Stimulated activated CD4-positive, alpha-beta T cell treated with anti-CD3 and anti-CD28 coated beads, Interleukin-1b, Interleukin-23, amount 100 ng/mL, for 24 hours (primary cell): ENCODE measurements at places on chromosomes 12 and 14.

DNA sequence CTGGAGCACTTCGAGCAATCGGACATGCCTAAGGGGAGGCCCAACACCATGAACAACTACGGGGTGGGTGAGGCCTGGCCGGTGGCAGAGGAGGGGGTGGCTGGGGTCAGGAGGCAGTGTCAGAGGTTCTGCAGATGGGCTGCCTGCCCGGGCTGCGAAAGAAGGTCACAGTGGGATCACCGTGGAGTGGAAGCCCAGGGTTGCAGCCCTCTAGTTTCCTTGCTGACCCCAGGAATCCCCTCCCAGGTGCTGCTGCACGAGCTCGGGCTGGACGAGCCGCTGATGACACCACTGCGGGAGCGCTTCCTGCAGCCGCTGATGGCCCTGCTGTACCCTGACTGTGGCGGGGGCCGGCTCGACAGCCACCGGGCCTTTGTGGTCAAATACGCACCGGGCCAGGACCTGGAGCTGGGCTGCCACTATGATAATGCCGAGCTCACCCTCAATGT lies 1.9 kb upstream of the ARL6IP4 start:
- no peak for DNase-seq

GRCh38 chr12:104105461-104105860 lies 32.5 kb downstream of the NFYB start:
- no peak for DNase-seq

- DNase-seq = peak; percentile 91
These were observed 24.8 kb upstream of the YY1 start for GRCh38 chr14:100213956-100214769.

GRCh38 chr12:60760965-60761364 lies 1165.1 kb downstream of the SLC16A7 start:
- DNase-seq = no peak

DNA sequence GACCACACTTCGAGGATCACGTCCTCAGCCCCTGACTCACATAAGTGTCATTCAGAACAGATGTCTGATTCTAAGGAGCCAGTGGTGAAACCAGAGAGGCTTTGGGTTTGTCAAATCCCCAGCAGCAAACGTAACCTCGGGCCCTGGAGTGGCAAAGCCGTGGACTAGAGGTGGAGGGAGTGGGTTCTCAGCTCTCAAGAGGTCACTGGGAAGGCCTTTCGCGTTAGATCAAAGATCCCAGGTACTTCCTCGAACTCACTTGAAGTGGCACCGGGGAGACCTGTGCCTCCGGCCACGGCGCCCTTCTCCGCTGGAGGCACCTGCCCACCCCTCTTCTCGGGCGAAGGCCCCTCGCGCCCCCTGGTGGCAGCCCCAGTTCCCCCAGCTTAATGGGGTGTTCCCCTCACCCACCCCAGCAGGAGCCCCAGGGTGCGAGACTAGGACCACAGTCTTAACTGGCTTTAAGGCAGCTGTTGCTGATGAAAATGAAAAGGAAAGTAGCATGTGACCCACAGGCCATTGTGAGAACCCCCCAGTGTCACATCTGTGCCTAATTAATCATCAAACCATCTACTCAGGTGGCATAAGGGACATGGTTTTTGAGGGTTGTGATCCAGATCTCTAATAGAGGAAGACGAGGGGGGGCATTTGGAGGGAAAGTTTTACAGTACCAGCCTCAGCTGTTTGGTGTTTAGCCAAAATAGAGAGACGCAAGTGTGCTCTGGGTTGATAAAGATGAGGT lies 672 bp upstream of the ESR2 start:
- DNase-seq = peak; percentile 76

DNA sequence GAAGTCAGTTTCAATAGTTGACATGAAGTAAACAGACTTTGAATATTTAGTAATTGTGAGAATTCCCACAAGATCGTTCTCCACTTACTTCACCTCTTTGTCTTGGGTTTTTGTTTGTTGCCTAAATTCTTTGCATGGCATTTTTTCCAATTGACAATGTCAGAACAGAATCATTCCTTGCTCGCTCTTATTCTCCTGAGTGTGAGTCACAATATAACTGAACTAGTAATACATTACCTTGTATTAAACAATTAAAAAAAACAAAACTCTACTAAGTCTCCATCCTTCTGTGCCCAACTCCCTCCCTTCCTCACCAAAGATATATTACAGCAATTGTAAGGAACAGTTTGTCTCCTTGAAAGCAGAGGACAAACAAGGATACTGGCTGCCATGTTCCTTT lies 638.8 kb upstream of the NOVA1 start:
- no peak for DNase-seq

DNA sequence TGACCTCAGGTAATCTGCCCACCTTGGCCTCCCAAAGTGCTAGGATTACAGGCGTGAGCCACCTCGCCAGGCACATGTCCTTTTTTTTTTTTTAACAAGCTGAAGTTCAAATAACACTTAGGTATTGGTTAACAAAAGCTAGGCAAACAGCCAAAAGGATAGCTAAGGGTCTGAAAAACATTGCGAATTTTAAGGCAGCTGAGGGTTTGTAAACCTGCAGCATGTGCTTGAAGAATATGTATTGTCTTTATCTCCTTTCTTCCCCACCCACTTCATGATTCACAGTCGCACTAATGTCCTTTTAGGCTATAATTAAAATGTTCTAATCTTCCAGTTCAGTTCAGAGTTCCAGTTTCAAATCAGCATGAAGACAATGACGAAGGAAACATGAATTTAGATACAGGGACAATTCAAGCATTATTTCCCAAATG lies 30.1 kb upstream of the CERS5 start:
- no peak for DNase-seq

GRCh38 chr12:46534327-46534840 lies 161.8 kb upstream of the SLC38A2 start:
- no peak for DNase-seq

DNA sequence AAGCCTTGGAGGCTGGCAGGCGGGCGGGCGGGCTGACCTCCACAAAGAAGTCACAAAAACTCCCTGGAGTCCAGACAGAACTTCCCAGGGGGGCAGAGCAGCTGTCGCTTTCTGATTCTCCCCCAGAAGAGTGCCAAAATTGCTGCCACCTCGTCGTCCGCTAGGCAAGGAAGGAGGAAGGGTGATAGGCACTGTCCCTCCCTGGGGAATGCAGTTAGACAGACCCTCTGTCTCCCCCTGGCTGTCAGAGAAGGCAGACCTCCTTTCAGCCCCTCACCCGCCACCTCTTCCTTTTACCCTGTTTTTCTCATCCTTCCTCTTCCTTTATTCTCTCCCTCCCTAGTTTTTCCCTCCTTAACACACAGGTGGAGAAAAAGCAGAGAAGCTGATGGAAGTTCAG lies 18.7 kb downstream of the GRIN2B start:
- no peak for DNase-seq

GRCh38 chr12:27922531-27923139 lies 49.9 kb downstream of the PTHLH start:
- no peak for DNase-seq

DNA sequence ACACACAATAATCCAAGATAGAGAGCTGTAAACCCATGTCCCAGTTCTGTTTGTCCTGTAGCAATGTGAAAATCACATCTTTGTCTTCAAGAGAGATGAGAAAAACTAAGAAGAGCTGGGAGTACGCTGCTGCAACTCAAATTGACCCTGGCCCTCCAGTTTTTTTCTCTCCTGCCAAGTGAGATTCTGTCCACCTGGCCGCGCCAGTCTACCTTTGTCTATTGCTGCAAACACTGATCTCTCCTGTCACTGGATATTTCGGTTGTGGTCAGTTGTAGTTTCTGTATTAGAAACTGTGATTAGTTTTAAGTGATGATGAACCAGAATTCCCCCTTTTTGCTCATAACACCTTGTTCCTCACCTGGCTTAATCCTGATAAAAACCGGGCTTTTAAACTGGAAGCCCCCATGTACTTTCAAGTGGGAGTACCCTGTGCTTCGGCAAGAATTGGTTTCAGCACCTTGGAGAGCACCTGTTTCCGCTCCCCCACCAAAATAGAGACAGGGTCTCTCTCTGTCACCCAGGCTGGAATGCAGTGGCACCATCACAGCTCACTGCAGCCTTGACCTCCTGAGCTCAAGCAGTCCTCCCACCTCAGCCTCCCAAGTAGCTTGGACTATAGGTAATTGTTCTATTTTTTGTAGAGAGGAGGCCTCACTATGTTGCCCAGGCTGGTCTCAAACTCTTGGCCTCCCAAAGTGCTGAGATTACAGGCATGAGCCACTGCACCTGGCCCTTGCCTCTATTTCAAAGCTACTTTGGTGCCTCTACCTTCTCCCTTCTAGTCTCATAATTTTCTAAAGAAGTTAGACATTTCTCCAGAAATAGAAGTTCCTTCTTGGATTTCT lies 156.8 kb downstream of the PHETA1 start:
- no peak for DNase-seq

GRCh38 chr12:132178801-132179401 lies 34.6 kb downstream of the NOC4L start:
- DNase-seq = no peak

DNA sequence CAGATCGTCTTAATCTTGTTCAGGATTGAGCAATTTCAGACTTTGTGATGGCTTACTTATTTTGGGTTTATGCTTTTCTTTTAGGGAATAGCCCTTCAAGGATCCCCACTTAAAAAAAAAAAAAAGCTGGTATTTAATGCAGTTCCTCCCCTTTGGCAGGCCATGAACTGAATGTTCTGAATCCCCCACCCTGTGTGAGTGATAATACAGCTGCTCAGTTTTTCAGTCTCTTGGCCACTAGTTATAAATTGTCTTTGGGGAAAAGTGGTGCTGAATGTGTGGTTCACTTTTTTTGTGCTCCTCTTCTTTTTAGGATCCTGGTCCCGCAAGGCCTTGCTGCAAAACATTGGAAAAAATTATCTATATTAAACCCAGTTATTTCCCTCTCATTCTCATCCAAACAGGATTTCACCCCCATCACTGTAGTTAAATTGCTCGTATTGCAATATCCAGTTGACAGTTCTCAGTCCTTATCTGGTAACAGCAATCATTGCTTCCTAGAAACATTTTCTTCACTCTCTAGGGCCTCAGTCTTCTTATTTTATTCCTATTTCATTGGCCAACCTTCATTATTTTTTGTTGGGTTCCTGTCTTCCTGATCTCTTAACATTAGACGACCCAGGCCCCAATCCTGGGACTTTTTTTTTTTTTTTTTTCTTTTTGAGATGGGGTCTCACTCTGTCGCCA lies 73.1 kb upstream of the PAWR start:
- DNase-seq = no peak

DNA sequence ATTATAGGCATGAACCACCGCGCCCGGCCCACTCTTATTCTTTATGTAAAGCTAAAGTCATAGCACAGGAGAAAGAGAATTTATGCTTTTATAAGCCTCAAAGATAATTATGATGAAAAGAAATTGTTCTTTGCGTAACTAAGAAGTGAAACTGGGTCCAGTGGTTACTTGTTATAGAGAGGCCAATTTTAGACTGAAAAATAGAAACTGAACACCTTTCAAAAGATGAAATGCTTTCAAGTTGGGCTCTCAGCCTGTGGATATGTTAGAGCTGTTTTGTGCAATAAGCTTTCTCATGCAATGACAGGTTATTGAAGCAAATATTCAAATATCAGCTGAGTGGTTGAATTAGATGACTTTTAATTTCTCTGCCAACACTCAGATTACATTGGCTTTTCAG lies 7.9 kb downstream of the TMEM253 start:
- no peak for DNase-seq

DNA sequence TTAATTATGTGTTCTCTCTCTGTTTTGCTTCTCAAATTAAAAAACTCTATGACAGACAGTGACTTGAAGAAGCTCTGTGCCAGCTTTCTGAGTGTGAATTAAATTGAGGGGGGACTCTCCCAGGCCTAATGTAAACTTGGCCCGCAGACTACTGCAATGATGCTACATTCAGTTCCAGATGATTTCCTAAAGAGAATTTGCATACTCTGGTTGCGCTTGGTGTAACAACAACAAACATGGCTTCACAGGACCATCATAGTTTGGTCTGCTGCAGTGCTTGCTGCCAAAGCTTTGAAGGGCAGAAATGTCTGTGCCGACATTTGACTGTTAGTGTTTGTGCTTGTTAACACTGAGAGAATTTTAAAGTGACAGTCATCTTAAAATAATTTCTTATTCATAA lies 25.0 kb downstream of the CFAP54 start:
- DNase-seq = no peak

DNA sequence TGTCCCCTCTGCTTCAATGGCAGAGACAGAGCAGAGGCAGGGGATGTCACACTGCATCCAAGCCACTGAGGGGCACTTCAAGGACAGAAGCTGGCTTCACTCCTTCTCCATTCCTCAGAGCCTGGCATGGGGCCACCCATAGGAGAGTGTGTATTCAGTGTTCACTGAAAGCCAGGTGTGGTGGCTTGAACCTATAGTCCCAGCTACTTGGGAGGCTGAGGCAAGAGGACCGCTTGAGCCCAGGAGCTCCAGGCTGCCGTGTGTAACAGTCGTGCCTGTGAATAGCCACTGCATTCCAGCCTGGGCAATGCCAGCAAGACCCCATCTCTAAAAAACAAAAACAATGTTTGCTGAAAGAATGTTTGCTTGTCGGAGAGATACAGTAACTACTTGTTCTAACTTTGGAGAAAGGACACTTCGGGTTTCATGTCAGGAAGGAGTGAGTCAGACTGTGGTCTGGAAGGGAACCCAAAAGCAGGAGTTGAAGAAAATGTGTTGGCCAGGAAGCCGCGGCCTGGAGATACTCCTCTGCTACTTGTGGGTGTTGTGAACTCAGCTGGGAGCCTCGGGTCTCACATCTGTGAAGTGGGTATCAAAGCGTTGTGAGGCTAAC lies 43.4 kb downstream of the ELK3 start:
- no peak for DNase-seq

GRCh38 chr12:75389061-75389460 lies 1.8 kb upstream of the GLIPR1L2 start:
- DNase-seq = no peak

DNA sequence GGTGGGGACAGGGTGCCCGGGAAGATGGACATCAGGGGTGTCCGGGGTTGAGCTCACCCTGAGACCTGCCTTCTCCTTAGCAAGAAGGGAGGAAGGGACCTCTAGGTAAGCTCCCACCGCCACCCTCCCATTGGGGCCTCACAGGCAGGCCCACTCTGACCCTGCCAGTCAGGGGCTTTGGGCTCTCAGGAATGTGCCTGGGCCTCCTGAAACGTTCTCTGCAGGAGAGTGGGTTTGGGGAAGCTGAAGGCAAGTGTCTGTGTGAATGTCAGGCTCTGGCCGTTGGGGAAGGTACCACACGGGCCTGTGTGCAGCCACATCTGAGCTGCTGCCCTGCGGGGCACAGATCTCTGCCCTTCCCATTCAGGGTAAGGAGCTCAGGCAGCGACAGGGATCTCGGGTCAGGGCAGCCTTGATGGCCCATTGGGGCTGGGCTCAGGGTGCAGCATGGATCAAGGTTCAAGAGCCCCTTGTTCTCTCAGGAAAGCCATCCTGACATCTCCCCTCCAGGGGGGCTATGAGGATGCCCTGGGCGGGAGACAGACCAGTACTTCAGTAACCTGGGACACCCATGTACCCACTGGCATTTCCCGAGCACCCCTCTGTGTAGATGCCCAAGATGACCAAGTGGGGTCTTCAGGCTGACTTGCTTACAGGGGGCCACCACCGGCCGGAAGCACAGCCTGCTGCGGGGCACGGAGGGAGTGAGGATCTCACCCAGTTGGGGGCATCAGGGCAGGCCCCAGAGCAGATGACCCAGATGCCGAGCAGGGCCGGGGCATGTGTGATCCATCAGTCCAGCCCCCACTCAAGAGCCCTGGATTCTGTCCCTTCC lies 29.7 kb downstream of the FAM222A start:
- DNase-seq = no peak

GRCh38 chr12:44225149-44225510 lies 389.2 kb downstream of the TMEM117 start:
- no peak for DNase-seq
